ENCODE measurements at places on chromosomes 12 and 14. TPM values are rescaled to one million over a fixed set of nuclear protein-coding genes. Genes with fewer than 3 reads are reported as not detected.

DNA sequence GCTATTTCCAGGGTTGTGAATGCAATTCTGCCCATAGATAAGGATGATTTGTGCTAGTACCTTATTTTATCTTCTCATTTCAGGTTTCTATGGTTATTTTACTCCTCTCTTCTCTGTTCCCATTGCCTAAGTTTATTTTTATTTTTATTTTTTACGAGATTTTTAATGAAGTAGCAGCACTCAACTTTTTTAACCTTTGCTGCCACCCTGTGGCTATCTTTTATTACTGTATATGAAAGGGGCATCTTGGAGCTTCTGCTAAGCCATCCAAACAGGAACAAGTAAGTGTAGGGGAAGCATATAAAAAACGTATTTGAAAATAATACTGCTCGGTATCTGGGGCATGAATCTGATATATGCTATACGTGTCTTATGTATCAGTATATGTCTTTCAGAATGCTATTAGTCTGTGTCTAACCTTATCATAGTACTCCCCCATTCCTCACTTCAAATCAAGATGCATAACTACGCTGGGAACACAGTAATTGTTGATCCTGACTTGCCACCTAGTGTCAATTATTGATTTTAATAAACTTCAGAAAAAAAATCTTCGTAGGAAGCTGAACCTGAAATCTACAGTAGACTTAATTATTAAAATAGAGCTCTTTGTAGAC is 60.3 kb downstream of the KLRG1 start:
- peak; percentile 15 for DNase-seq

- DNase-seq, result no peak
These were observed 114.0 kb downstream of the MSRB3 start for GRCh38 chr12:65392491-65392890.

DNA sequence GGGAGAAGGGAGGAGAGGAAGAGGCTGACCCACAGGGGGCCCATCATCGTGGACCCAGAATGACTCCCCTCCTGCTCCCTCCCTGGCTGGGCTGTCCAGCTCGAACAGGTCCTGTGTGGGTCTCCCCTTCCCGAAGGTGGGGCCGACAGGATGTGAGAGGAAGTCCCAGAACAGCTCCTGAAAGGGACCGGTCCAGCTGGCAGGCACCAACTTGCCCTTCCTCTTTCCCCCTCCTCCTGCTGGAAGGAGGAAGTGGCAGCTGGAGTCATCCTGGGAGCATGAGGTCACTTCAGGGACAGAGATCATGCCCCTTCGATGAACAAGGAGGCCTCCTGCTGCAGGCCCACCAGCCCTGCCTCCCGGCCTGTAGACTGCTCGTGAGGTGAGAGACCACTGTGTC is 35.0 kb upstream of the BEGAIN start:
- DNase-seq, result no peak

DNA sequence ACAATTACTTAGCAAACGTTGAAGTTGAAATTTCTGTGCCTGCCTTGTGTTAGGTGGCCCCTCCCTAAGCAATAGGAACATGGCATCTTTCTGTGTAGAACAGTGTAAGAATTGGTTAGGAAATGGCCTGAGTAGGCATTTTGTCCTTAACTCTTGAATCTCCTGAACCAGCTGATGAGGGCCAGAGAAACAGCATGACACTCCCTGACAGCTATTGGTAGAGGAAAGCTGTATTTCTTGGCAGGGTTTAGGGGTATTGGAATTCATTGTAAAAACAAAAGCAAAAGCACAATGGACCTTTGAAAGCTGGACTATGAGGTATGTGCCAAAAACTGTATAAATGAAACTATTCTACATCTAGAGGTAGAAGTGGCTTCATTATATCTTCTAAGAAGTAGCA is 40.6 kb upstream of the LRTM2 start:
- no peak for DNase-seq

GRCh38 chr12:15741082-15741481 is 48.1 kb downstream of the EPS8 start:
- no peak for DNase-seq

GRCh38 chr14:80930836-80931389 is 10.6 kb downstream of the CEP128 start:
- peak; percentile 62 for DNase-seq

DNA sequence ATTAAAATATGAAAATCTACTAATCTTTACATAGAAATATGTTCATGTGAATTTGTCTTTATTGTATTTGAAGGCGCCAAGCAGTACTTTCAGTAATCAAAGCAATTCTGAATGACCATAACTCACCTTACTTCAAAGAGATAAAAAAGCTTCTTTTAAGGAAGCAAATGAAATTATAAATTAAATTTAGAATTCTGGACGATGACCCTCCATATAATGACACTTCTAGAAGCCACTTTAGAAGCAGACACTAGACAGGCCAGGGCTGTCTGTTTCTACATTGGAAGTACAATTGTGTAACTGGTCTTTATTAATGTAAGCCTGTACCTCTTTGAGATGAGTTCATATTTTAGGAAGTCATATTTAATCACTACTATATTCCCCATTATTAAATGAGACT is 222.9 kb downstream of the CNTN1 start:
- no peak for DNase-seq

DNA sequence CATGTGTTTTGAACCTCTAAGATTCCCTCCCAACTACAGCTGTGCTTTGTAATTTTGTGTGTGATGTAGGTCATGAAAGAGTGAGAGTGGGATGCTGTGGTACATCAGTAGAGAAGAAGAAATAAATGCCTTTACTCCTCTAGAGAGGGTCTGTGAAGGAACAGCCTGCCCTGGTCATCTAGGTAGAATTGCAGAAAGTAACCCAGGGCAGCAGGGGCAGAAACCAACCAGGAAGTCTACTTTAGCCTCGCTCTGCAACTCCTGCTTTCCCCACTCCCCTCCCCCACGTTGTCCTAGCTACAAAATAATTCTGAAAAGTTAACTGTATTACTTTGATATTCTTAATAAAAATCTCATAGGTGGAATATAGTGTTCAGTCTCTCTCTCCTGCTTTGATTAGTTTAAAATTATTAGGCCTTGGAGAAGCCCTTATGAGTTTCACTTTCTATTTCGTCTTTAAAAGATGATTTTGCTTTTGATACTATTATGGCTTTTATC is 7.5 kb downstream of the TBK1 start:
- DNase-seq, result no peak

DNA sequence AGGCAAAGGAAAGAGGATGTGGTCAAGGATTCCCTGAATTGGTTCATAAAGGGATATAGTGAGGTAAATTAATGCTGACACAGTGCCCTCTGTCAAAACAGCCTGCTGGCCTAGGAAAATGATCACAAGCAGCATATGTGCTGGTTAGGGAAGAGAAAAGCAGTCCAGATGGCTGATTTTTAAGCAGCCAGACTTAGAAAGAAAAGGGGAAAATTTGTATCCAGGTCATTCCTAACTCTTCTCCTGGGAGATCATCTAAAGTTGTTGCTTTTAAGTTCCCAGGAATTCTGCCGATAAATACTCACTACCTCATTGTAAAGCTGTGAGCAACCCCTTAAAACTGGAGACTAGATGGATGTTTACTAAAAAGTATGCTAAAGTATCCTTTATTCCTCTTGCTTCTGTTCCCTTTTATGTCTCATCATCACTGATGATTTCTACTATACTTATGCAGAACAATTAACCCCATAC is 46.4 kb upstream of the CNOT2 start:
- DNase-seq, result no peak

DNA sequence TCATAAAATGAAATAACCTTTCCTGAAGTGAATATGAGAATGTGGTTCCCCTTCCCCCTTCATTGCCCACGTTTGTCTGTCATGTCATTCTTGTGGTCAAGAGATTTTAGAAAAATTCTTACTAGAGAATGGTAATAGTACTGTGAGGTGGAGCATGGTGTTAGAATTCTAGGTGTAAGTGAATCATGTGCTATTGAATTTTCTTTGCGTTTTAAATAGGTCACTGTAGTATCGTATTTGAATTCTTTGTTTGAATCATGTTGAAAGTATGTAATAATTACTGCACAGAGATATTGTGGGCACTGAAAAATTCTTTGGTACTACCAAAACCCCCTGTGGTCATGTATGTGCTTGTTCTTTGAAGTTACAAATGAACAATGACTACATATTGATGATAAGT is 49.9 kb downstream of the FUT8 start:
- no peak for DNase-seq

DNA sequence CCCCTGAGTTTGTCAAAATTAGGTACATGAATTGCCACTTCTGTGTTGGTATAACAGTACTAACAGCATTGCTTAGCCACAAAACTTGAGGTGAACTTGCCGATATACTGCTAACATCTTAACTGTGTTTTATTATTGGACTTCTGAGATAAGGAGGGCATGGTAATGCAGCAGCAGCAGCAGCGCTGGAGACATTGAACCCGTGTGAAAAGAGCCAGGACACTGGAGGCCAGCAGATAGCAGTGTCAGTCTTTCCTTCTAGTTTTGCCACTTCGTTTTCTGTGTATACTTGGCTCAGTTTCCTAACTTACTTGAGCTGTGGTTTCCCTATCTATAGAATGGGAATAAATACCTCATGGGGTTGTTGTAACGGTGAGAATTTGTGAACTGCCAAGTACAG is 82.7 kb downstream of the KTN1 start:
- no peak for DNase-seq

- DNase-seq, result no peak
These were observed 242.1 kb downstream of the CHST11 start for GRCh38 chr12:104698871-104699270.

DNA sequence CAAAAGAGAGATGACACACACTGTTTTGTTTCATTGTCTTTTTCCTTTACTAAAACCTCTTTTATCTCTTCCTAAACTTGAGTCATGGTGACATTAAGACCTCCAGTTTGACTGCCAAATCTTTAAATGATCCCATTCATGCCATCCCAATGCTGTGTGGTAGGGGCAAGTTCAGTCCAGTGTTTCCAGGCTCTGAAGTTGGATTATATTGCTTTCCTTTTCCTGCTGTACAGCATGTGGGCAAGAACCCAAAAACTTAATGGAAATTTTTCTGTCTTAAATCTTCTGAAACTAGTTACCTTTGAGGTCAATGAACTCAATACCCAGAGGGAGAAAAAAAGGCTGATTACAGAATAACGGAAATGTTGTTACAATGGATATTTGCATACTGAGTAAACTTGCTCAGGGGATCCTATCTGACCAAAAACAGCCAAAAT is 187.1 kb upstream of the FAR2 start:
- DNase-seq, result no peak

GRCh38 chr12:86931714-86932113 is 675.5 kb upstream of the MGAT4C start:
- DNase-seq, result no peak

GRCh38 chr14:67571275-67571990 is 28.6 kb downstream of the PIGH start:
- peak; percentile 56 for DNase-seq

DNA sequence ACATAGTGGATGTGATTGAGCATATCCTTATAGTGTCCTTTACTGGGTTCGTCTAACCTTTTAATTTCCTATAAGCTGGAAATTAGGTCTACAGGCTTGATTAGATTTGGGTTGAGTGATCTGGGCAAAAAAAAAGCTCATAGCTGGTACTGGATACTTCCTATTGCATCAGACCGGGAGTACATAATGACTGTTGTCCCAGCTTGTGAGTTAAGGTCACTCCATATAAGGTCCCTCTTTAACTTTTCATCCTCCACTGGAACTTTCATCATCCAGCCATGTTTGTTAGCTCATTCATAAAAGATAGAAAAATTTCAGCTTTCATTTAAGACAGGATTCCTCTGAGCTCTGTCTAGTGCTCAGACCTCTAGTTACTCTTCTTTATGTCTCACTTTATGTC is 80.8 kb downstream of the C14orf132 start:
- DNase-seq, result no peak

GRCh38 chr14:20846560-20846959 is 43.9 kb upstream of the RNASE1 start:
- DNase-seq, result no peak

DNA sequence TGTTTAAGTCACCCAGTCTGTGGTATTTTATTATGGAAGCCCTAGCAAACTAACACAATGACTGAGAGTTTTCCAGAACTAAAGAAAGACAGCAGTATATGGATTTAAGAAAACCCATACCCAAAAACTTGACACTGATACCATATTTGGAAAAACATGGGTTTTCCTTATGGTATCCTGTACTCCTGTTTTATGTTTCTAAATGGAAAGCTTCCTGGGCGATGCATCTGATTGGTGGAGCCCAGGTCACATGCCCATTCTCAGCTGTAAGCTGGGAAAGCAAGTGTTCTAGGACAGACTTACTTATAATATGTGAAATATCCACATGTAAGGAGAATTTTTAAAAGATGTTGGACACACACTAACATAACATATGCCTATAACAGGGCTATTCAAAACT is 4.5 kb upstream of the RNASE4 start:
- peak; percentile 19 for DNase-seq

DNA sequence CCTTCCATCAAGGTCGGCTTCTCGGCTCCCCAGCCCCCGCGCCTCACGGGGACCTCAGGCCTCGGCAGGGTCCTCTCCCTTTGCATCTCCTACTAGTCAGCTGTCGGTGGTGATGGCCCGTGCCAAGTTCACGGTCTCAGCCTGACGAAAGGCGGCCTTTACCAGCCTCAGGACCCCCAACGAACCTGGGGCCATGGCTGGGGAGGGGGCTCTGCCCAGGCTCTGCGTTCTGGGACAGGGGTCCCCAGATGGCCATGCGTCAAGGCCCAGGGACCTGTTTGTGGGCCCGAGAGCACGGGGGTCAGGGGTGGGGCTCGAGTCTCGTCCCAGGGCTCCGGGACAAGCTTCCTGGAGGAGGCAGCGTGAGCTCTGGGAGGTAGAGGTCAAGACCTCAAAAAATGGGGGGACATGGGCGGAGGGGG is 32.8 kb upstream of the DEGS2 start:
- peak; percentile 27 for DNase-seq

DNA sequence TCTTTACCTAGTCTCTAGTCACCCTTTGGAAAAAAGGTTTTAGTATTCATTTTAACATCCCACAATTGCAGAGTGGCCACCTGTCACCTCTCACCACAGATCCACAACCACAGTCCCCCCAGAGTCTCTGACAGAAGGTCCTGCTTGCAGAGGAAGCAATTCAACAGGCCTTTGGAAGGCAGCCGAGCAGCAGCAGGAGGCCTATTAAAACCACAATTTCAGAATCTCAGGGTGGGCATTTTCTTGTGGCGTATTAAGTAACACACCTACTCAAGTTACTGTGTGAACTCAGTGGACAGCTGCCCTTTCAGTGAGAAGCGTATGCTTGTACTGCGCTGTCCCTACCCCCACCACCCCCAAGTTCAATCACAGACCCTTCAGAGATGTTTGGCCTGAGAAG is 234.0 kb upstream of the HMGA2 start:
- DNase-seq, result peak; percentile 96

- no peak for DNase-seq
These were observed 67.4 kb upstream of the OVCH1 start for GRCh38 chr12:29564925-29565324.

DNA sequence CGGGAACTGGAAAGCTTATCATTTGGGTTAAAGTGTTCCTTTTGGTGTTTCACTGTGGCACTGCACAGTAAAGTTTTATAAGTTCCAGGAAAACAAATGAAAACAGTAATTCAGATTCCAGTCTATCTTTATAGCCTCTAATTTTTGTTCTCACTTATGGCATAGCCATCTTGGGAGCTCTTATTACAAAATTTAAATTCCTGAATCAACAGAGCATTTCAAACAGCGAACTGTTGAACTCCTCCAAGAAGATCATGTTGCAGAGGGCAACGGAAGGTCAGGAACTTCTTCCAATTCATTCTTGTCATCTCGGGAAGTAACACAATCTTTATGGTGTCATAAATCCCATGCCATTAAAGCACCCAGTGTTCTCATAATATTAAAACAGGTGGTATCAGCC is 229.1 kb downstream of the KCNC2 start:
- peak; percentile 92 for DNase-seq

Gene RIPK3
- not detected for total RNA-seq

Gene ACOT6
- total RNA-seq, result not detected

Gene GPD1
- 0.24 TPM for total RNA-seq

Gene IGFBP6
- total RNA-seq, result 13.0 TPM

Gene TAS2R50
- 2.3 TPM for total RNA-seq

Gene KRT6A
- not detected for total RNA-seq
